ENCODE measurements at places on chromosomes 4 and X.

GRCh38 chr4:14309431-14309830 is 681.9 kb upstream of the BOD1L1 start:
- no peak for ATAC-seq

DNA sequence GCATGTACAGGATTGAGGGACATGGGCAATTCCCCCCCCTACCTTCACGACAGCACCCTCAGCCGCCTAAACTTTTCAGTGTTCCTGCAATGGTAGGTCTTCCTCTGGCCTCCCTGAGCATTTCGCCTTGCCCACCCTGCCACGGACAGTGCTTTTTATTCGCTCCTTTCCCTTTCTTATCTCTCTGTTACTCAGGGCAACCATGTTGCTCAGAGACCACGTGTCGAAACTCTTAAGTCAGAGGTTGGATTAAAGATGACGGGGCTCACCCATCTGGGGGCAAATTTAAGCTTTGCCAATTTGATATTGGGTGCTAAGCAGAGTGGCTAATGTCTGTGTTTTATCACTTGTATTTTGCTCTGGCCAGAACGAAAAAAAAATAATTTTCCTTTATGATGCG is 20.4 kb downstream of the TENM3 start:
- ATAC-seq, result no peak

DNA sequence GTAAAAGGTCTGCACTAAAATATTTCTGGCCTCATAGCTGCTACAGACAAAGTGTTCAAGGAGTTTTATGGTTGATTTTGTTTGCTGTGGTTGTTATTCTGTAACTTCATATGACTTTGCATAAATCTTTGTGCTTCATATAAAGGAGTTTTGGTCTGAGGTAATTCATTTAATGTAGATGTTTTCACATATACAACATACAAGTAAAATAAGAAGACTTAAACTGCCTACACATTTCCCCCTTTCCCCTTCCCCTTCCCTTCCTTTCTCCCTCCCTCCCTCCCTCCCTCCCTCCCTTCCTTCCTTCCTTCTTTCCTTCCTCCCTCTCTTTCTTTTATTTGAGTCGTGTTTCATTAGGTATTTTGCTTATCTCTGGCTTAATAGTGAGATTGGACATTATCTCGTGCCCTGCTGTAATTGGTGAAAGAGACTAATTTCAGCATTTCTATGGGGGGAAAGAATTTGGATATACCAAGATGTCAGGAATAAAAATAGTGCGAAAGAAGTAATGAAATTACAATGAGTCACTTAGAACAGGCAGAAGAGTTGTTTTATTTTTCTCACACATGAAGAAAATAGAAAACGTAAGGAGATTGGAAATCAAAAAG is 144.9 kb upstream of the MAD2L1 start:
- ATAC-seq, result no peak

- ATAC-seq, result no peak
These were observed 2.7 kb upstream of the MXD4 start for GRCh38 chr4:2264481-2265041.

DNA sequence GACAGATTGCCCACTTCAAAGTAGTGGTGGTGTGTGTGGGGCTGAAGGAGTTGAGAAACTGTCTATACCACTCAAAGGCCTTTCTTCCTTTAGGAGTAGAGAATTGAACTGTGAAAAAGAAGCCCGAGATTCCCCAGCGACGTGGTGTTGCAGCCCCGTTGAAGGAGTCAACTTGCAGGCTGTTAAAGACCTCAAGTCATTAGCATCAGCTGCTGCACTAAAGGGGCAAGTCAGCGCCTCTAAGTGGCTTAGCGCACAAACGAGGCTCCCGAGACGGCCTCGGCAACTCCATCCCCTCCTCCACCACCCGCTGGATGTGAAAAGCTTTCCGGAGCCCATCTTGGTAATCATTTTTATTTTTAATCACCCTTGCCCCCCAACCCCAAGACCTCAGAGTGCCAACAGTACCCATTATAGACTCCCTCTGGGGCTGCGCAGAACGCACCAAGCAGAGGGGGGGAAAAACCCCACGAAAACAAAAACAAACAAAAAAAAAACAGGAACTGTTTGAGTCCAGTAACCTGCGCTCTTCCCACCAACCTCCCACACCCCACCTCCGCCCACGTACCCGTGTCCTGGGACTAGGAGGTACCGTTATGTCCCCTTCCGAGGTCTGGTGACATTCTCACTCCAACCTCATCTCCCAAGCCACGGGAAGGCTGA is 913 bp upstream of the PRDM8 start:
- no peak for ATAC-seq

DNA sequence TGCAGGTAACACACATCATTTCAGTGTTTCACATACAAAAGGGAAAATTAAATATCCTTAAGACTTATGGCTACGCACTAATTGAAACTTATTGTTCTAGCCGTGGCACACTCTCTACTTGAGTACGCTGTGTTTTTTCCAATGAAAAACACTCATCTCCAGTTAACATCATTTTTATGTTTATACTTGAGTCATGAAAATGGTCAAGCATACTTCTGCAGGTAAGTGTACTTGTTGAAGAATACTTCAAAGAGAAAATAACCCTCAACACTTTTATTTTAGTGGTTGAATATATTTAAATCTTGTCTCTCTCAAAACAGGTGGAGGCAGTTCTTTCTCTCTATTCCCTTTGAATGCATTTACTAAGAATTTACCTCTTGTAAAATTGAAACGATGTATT is 538.7 kb upstream of the PCDH7 start:
- ATAC-seq, result no peak

DNA sequence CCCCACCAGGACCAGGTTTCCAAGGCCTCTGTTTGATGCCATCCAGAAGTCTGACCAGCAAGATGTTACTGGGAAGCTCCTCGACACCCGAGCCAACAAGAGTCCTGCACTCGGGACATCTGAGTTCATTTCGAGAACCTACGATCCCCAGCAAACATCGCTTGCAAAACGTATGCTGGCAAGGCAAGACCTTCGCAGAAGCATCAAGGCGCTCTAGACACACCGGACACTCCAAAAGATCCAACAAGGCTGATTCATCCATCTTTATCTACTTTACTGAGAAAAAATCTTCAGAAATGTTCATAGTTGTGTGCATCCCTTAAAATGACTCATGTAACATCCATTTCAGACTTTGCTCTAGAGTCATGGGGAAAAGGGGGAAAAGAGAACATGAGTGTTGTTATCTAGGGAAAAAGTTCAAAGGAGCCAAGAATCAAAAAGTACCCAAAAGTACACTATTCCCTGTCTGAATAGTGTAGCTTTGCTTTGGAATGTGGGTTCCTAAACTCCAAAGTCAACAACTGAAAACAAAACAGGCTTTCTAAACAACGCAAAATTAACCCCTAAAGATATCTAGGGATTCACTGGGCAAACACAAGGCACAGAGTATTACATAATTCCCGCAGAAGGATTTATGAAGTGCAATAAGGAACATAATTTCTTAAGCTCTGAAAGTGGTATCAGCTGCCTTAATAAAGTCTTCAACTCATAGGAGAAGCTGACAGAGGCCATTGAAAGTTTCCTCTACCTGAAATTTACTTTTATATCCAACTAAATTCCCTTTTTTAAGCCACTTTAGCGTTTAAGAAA is 1.6 kb downstream of the SH3RF1 start:
- ATAC-seq, result no peak

DNA sequence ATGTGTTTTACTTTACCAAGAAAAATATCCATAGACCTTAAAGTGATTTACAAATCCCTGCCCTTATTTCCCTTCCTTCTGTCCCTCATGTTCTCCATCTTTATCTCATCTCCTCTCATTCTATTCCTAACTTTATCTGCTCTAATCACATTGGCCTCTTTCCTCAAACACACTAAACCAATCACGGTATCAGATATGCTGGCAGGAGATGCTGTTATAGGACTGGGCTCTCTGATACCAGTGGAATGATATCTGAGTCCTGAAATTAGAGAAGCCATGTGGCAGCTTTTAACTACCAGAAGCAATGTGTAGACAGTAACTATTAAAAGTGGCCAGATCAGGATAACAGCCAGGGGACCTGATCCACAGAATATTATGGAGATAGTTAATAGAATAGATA is 49.9 kb upstream of the GIMD1 start:
- no peak for ATAC-seq

DNA sequence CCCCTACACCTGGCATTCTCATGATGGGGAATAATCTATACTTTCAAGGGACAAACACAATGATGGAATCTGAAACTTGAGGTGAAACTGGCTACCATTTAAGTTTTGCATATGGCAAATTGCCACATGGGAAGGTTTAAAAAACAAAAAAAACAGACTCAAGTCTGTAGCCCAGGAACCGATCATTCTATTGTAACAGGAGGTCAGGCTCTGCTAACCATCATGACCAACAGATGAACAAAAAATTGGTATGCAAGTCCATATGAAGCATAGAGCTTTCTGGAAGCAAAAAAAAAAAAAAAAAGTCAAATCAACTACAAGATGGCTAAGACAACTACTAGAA is 594.3 kb upstream of the DIPK2B start:
- no peak for ATAC-seq

GRCh38 chr4:2888886-2889285 is 45.2 kb downstream of the ADD1 start:
- ATAC-seq, result no peak

DNA sequence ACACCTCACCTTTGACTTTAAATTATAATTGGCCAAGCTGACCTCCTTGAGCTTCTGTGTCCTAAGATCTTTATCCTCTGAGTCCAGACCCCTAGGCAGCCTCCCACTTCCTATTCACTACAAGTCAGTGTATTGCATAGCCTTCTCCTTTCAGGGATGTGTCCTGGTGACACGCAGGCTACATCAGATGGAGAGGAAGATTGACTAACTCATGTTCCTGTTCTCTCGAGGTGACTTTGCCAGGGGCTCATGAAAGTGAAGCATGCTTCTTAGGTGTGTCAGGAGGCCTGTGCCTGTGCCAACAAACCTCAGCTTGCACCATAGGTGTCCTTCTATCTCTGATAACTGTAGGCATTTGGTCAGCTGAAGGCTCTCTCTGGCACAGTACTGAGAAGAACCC is 195.7 kb upstream of the HS3ST1 start:
- no peak for ATAC-seq

All from activated CD4-positive, CD25-positive, alpha-beta regulatory T cell treated with anti-CD3 and anti-CD28 coated beads, Interleukin-2, amount 50 U/mL, for 24 hours (primary cell).